ENCODE measurements at places on chromosomes 5 and 9. TPM values are rescaled to one million over a fixed set of nuclear protein-coding genes. Genes with fewer than 3 reads are reported as not detected.

The COX7C gene
- 329 TPM for total RNA-seq

The CCL28 gene
- total RNA-seq, result 61.7 TPM

The IFNA13 gene
- not detected for total RNA-seq

The SLC25A2 gene
- total RNA-seq, result 1.4 TPM

The LCN10 gene
- 4.1 TPM for total RNA-seq

The LRRC19 gene
- total RNA-seq, result 102 TPM

The FAF2 gene
- 24.3 TPM for total RNA-seq

The PCDHB10 gene
- 1.1 TPM for total RNA-seq

The PPIC gene
- 10.1 TPM for total RNA-seq

The SLC6A7 gene
- 67.7 TPM for total RNA-seq

The PCDHB12 gene
- total RNA-seq, result 1.9 TPM

The GGTA1 gene
- total RNA-seq, result 3.5 TPM

The PCDHB7 gene
- total RNA-seq, result 0.79 TPM

The LRRC70 gene
- 2.0 TPM for total RNA-seq

The CKMT2 gene
- total RNA-seq, result 3.0 TPM

The ELOVL7 gene
- total RNA-seq, result 13.8 TPM

The GABRA1 gene
- total RNA-seq, result not detected

The PCDHGB7 gene
- 8.6 TPM for total RNA-seq

The IL5 gene
- not detected for total RNA-seq

The FGF1 gene
- not detected for total RNA-seq

The LCN2 gene
- 115 TPM for total RNA-seq

The ATP6V0E1 gene
- total RNA-seq, result 212 TPM

The SLC6A18 gene
- not detected for total RNA-seq

The SLC45A2 gene
- 0.95 TPM for total RNA-seq

The NR2F1 gene
- total RNA-seq, result 3.5 TPM

The WHRN gene
- total RNA-seq, result 5.4 TPM

The TXNDC8 gene
- not detected for total RNA-seq

The ACSL6 gene
- 0.64 TPM for total RNA-seq

The IFNA2 gene
- total RNA-seq, result not detected

The EMB gene
- 5.1 TPM for total RNA-seq

The NOTCH1 gene
- 154 TPM for total RNA-seq

The SLC2A6 gene
- 0.96 TPM for total RNA-seq

The UNC13B gene
- total RNA-seq, result 52.1 TPM

The FYB1 gene
- total RNA-seq, result 9.4 TPM

The RANBP3L gene
- 1.2 TPM for total RNA-seq

The SH2D3C gene
- total RNA-seq, result 4.0 TPM

The SLC9A3 gene
- total RNA-seq, result 4.8 TPM

The ADAMTS12 gene
- 1.4 TPM for total RNA-seq

The SLC4A9 gene
- total RNA-seq, result 0.82 TPM

The AGXT2 gene
- total RNA-seq, result not detected

The ZNF483 gene
- 4.9 TPM for total RNA-seq

The PPP2R2B gene
- total RNA-seq, result 1.4 TPM

The CFAP90 gene
- not detected for total RNA-seq

The SLC36A3 gene
- total RNA-seq, result not detected

The DOCK8 gene
- total RNA-seq, result 11.2 TPM

The FAM78A gene
- total RNA-seq, result 1.6 TPM

The NDST1 gene
- 68.8 TPM for total RNA-seq

The ZSWIM6 gene
- 17.6 TPM for total RNA-seq

The SARDH gene
- total RNA-seq, result 0.95 TPM

The QRFP gene
- total RNA-seq, result not detected

The SLC27A6 gene
- total RNA-seq, result not detected

The SPATA31E1 gene
- total RNA-seq, result not detected

The PCDHGA9 gene
- total RNA-seq, result 1.2 TPM
